ENCODE measurements at places on chromosomes 1 and 21.

DNA sequence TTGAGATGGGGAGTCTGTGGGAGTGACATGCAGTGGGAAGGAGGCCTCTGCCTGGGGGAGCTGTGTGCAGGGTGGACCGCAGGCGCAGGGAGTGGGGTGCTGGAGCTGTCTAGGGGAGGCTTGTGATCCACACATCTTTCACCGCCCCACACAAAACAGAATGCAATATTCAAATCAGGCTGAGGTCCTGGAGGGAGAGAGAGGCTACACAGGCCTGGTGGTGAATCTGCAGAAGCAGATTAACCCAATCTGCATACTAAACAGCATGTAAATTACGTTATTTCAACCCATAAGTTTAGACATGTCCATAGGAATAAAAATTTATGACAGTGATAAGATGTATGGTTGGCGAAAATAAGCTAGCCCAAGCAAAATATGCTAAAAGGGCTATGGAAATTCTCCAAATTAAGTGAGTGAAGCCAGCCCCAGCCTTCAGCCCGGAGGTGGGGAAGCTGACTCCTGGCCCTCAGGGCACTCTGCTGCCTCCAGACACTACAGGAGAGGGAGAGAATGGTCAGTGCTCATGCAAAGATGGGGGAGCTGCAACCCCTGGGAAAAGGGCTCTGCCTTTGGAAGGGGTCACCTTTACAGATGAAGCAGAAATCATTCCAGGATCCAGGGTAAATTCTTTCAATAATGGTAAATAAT is 156.2 kb upstream of the CTTNBP2NL start:
- no peak for DNase-seq

GRCh38 chr1:219434923-219435297 is 178.0 kb downstream of the ZC3H11B start:
- no peak for DNase-seq

DNA sequence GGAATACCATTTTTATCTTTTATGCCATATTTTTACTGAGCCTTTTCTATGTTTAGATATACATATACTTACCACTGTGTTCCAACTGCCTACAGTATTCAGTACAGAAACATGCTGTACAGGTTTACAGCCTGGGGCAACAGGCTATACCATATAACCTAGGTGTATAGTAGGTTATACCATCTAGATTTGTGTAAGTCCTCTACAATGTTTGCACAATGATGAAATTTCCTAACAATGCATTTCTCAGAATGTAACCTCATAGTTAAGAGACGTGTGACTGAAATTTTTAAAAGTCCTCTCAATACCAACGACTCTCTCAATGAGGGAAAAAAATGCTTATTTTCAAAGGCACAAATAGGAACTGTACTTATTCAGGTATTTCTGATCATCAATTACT is 21.7 kb downstream of the INTS7 start:
- DNase-seq: no peak

DNA sequence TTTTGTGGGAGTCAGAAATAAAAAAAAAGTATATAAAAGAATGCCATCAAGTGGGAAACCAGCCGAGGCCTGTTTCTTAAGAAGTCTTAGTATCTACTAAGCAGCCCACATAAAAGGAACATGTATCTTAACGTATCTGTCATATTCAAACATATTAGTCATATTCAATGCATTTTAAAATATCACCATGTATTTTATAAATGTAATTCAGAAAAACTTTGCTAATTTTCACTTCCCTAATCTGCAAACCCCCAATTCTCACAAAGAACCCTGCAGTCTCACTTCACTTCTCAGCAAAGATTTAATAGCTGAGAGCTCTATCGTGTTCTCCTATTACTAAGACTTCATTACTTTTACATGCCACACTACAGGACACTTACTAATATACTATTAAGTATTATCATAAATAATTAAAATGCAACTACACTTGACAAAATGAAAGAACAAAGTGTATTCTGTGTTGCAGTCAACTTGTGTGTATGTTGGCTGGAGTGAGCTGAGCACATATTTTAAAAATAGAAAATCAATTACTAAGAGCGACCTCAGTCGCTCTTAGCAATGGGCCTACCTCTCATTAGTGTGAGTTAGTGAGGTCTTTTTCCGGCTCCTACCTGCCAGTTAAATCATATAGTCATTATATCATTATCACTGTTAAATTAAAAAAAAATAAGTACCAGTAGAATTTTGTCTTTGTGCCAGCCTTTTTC is 484.3 kb downstream of the LMO4 start:
- no peak for DNase-seq

GRCh38 chr1:209611771-209612570 is 28.5 kb downstream of the CAMK1G start:
- no peak for DNase-seq

GRCh38 chr1:59409549-59409948 is 112.7 kb downstream of the FGGY start:
- no peak for DNase-seq

GRCh38 chr1:201395936-201396335 is 3.2 kb downstream of the LAD1 start:
- no peak for DNase-seq

GRCh38 chr1:31764312-31765040 is at the start of gene ADGRB2:
ADGRB2 (minus strand) TSS chr1:31764340; CDS start chr1:31757221, 7,119 bp downstream.
- no peak for DNase-seq

DNA sequence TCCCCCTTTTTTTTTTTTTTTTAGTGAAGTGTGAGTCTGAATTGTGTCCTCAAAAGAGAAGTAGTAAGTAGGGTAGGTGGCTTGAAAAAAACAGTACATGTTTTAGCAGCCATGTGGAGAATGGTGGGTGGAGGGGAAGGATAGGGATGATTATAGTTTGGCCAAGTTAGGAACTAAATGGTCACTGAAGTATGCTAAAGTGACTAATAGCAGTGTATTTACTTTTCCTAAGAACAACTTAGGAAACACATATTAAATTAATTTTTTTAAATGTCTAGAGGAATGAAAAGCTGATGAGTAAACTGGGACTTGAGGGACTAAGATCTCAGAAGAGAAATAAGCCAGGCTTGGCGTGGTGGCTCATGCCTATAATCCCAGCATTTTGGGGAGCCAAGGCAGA is 55.5 kb downstream of the PLA2G4A start:
- DNase-seq: no peak

GRCh38 chr1:79760531-79760930 is 754.0 kb upstream of the ADGRL4 start:
- DNase-seq: no peak

DNA sequence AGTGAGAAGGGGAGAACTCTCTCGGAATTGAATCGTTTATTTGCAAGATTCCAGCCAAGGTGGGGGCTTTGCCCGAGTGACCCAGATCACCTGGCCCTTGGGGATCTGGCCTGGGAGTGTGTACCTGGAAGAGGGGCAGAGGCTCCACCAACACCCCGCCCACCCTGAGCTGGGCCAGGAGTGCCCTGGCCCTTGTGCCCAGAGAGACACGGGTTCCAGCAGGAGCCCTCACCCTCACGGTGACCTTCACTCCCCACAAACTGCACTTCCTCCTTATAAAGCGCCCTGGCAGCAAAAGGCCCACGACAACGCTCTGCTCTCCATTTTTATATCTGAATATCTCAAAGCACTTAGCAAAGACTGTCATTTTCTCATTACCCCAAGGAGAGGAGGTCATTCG is 16.6 kb downstream of the CASZ1 start:
- DNase-seq: no peak

DNA sequence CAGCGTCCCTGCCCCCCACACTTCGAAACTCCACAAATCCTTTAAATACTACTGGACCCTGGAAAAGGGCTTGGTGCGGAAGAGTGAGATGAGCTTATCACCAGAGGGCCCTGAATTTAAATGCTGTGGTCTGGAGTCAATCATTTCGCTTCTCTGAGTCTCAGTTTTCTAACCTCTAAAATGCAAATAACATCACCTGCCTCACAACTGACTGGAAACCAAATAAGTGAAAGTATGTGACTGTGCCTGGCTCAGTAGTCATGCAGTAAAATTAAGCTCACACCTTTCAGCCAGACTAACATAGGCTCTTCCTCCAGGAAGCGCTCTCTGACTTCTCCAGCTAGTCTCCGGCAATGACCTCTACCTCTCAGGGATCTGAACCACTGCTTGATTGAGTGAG is 4.2 kb downstream of the GJA4 start:
- DNase-seq: no peak

DNA sequence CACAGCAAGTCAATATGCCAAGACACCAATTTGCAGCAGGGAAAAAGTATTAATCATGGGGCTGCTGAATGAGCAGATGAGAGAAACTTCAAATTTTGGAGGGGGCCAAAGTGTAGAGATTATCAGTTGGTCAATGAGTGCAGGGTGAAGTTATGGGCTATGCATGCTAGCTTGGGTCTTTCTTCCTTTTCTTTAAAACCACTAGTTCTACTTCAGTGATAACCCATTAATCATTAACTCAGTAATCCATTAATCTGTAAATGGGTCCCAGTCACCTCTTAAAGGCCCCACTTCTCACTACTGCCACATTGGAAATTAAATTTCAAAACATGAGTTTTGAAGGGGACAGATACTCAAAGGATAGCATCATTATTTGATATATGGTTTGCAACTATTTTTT is 688.6 kb upstream of the ADGRL4 start:
- DNase-seq: no peak

- DNase-seq: no peak
Measured at GRCh38 chr1:57518496-57518895, 94.6 kb upstream of the DAB1 start.

All from stimulated activated CD8-positive, alpha-beta memory T cell treated with anti-CD3 and anti-CD28 coated beads, Interleukin-15, amount 100 ng/mL, for 1 hour (primary cell).